Bronchial epithelial cell (primary cell): ENCODE measurements at places on chromosomes 11 and 22. TPM values are rescaled to one million over a fixed set of nuclear protein-coding genes. Genes with fewer than 3 reads are reported as not detected.
A peak's percentile ranks its signal among the peaks of the same experiment; 100 is the strongest.

- DNase-seq, result no peak
Measured at GRCh38 chr11:100923555-100923954, 206.1 kb downstream of the PGR start.

DNA sequence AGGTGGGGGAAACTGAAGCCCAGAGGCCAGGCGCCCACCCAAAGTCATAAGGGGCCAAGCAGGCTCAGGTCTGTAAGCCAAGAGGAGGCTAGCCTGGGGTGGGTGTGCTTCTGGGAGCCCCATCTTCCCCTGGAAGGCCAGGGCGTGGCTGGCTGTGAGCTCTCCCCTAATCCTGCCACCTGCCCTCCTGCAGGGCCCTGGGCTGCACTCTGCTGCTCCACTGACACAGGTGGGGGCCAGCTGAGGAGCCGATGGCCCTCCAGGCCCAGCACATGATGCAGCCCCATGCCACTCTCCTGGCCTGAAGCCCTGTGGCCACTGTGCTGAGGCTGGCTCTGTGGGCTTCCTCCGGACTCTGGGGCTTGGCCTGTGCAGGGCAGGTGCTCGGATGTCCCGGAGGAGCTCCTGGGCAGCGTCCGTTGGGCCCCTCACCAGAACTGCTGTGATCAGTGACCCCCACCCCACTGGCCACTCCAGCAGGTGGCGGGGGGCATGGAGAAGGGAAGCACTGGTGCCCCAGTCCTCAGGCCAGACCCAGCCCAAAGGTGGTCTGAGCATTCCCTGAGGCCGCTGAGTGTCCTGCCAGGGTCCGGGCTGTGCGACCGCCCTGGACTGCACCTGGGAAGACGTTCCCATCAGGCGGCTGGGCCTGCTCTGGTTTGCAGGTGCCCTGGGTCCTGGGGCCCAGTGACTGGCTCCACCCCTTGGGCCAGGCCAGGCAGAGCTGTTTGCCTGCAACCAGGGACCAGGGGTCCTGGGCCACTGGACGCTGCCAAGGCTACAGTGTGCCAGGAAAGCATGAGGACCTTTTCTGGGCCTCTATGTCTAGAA is 8.5 kb downstream of the PIM3 start:
- DNase-seq, result no peak

GRCh38 chr11:94727819-94728218 is 40.3 kb upstream of the AMOTL1 start:
- no peak for DNase-seq

The OTOG gene
- not detected in 2 replicates for total RNA-seq

DNA sequence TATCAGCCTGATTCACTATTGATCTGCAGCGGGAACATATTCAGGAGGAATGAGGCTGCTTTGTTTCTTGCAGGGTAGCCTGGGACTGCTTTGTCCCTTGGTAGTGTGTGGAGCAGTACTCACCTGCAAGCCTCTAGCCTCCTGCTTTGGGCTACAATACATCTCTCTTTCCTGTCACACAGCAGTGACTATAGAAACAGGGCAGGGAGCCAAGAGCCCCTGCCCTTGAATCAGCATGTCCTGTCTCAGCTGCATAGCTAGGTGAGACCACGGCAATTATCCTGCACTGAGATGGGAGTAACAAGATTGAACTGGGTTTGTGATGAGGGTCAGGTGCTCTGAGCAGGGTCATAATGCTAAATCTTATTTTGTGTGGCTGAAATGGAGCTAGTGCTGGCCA is 191.9 kb downstream of the NELL1 start:
- no peak for DNase-seq

The NAALAD2 gene
- total RNA-seq, result not detected in 2 replicates

The TNNI2 gene
- total RNA-seq, result 0.26 TPM in 1 of 2 replicates, not detected in the other

- DNase-seq, result no peak
Measured at GRCh38 chr11:119254239-119254638, 48.1 kb downstream of the CBL start.

The PRRG4 gene
- total RNA-seq, result 3.7 and 7.7 TPM in 2 replicates

DNA sequence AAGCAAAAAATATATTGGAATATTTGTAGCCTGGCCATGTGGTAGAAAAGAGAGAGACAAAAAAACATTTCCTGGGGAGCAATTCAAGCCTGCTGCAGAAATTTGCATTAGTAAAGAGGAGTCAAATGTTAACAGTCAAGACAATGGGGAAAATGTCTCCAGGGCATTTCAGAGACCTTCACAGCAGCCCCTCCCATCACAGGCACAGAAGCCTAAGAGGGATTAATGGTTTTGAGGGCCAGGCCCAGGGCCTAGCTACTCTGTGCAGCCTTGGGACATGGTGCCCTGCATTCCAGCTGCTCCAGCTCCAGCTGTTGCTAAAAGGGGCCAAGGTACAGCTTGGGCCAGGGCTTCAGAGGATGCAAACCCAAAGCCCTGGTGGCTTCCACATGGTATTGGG is 46.8 kb downstream of the PGR start:
- no peak for DNase-seq

DNA sequence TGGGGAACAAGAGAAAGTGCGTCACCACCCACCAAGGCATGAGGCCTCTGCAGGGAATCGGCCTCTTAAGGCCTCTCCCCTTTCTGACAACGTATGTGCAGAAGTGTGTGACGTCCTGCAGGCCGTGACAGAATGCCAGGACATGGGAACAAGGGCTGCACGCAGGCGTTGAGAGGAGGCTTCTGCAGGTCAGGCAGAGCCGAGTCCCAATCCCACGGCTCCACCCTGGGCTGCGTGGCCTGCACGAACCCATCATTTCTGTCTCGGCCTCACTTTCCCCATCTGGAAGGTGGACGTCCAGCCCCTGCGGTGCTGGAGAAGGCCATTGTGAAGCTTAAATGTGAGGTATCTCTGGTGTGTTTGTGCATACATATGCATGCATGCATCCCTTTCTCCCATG is 61.8 kb downstream of the SHANK2 start:
- no peak for DNase-seq

GRCh38 chr22:49779211-49779610 is 48.5 kb downstream of the BRD1 start:
- DNase-seq, result no peak

The DTX4 gene
- 2.4 and 2.6 TPM in 2 replicates for total RNA-seq

The IL17REL gene
- not detected in 2 replicates for total RNA-seq

- DNase-seq, result no peak
Measured at GRCh38 chr22:25161017-25161915, 38.4 kb upstream of the CRYBB3 start.

The OR8G1 gene
- not detected in 2 replicates for total RNA-seq

The PGGHG gene
- total RNA-seq, result 1.7 and 3.2 TPM in 2 replicates

- no peak for DNase-seq
Measured at GRCh38 chr22:19746726-19747125, 13.9 kb upstream of the TBX1 start.

The KRTAP5-10 gene
- not detected in 2 replicates for total RNA-seq

DNA sequence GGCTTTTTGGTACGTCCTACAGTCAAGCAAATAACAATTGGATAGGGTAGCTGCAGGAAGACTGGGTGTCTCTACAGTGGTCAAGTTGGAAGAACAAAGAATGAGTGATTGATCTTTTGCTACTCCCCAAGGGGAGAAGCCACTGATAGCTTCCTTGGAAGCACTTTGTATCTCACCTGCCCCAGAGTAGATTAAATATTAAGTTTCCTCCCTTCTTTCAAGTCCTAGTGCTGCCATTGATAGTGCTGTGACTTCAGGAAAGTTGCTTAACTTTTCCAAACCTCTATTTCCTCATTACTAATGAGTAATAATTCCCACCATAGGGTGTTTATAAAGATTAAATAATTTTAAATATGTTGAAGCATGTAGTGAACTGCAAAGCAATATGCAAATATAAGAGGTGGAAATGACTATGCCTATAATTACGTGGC is 35.6 kb upstream of the EHF start:
- DNase-seq, result peak; percentile 83

The RASSF10 gene
- 2.1 and 2.4 TPM in 2 replicates for total RNA-seq

The LRP4 gene
- 3.3 and 5.0 TPM in 2 replicates for total RNA-seq

The WNT11 gene
- total RNA-seq, result 0.13 TPM in 1 of 2 replicates, not detected in the other

GRCh38 chr11:75873417-75874221 is 58.6 kb downstream of the UVRAG start:
- DNase-seq, result no peak

DNA sequence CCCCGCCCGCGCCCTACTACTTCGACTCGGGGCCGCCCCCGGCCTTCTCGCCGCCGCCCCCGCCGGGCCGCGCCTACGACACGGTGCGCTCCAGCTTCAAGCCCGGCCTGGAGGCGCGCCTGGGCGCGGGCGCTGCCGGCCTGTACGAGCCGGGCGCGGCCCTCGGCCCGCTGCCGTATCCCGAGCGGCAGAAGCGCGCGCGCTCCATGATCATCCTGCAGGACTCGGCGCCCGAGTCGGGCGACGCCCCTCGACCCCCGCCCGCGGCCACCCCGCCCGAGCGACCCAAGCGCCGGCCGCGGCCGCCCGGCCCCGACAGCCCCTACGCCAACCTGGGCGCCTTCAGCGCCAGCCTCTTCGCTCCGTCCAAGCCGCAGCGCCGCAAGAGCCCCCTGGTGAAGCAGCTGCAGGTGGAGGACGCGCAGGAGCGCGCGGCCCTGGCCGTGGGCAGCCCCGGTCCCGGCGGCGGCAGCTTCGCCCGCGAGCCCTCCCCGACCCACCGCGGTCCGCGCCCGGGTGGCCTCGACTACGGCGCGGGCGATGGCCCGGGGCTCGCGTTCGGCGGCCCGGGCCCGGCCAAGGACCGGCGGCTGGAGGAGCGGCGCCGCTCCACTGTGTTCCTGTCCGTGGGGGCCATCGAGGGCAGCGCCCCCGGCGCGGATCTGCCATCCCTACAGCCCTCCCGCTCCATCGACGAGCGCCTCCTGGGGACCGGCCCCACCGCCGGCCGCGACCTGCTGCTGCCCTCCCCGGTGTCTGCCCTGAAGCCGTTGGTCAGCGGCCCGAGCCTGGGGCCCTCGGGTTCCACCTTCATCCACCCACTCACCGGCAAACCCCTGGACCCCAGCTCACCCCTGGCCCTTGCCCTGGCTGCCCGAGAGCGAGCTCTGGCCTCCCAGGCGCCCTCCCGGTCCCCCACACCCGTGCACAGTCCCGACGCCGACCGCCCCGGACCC is 17.4 kb upstream of the ACR start:
- no peak for DNase-seq

DNA sequence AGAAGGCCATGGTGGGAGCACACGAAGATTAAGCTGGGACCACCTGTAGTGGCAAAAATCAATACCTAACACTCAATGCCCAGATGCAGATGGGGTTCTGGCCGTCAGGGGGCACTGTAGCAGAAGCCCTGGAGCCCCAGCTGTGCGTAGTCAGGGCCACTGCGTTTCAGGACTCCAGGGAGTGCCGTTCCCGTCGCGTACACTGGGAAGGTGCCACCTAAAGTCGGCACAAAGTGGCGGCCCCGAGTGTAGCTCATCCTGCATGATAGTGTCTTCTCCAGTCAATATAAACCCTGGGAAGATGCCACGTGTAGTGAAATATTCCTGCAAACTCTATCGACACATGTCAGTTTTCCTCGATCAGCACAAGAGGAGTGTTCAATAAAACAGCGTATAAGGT is 123.8 kb upstream of the NTM start:
- DNase-seq, result peak; percentile 33

GRCh38 chr22:44537015-44537414 is 39.0 kb upstream of the RTL6 start:
- DNase-seq, result no peak

The FAT3 gene
- under 0.01 TPM in 2 replicates for total RNA-seq

- peak; percentile 77 for DNase-seq
Measured at GRCh38 chr22:44351685-44352377, 39.1 kb upstream of the SHISAL1 start.

The RIBC2 gene
- total RNA-seq, result 0.26 TPM in 1 of 2 replicates, not detected in the other

GRCh38 chr22:20979243-20979809 is 2.8 kb upstream of the LZTR1 start:
- DNase-seq, result peak; percentile 83

GRCh38 chr11:78444726-78445125 is 27.1 kb upstream of the GAB2 start:
- no peak for DNase-seq

GRCh38 chr11:118674082-118674435 is 5.4 kb downstream of the TREH start:
- no peak for DNase-seq

The NNMT gene
- total RNA-seq, result 0.38 and 11.6 TPM in 2 replicates
